ENCODE measurements at places on chromosomes 13 and 19.

GRCh38 chr19:1860042-1860775, 3.2 kb downstream of the KLF16 start:
- DNase-seq, result peak; percentile 87

DNA sequence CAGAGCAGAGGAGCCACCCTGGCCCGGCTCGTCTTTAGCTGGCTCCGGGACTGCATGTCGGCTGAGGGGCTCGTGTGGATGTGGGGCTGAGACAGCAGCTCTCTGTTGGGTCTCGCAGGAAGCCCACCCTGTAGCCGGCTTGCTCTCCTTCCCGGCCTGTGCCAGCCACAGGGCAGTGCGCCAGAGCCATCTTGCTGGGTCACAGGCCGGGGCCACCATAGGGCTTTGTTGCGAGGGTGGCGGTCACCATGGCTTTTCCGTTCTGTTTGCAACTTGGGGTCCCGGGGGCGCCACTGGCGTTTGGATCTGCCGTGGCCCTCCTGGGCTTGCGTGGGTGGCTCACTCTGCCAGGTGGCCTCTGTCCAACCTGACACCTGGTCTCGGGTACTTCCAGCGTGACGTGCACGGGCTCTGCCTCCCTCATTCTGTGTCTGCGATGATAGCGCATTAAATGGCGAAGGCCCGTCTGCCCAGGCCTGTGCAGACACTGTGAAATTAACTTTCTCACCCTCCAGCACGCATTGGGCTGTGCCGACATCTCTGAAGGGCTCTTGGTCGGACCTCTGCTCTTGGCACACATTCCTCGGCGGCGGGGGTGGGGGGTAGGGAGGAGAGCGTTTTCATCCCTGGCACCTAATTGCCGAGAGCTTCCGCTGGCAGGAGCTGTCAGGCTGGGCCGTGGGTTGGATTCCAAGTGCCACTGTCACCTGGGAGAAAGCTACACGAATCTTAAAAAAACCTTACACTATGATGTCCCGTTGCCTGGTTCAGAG, 95.1 kb downstream of the KDM4B start:
- no peak for DNase-seq

GRCh38 chr13:96904232-96904631, 90.0 kb downstream of the OXGR1 start:
- DNase-seq, result no peak

- peak; percentile 44 for DNase-seq
Measured at GRCh38 chr13:20713751-20714150, 10.3 kb downstream of the IL17D start.

DNA sequence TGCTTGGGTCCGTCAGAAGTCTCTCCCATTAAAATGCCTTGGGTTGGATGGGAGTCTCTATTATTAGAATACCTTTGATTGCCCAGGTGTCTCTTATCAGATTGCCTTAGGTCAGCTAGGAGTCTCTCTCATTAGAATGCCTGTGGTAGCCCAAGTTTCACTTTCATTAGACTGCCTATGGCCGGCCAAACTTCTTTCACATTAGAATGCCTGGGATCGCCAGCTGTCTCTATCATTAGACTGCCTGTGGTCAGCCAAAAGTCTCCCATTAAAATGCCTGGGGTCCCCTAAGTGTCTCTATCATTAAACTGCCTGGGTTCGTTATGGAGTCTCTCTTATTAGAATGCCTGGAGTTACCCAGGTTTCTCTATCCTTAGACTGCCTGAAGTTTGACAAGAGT, 1476.7 kb downstream of the UQCRFS1 start:
- no peak for DNase-seq

GRCh38 chr13:23561261-23561660, 9.0 kb upstream of the TNFRSF19 start:
- no peak for DNase-seq

- no peak for DNase-seq
Measured at GRCh38 chr19:56712611-56713276, 41.2 kb upstream of the ZNF835 start.

GRCh38 chr13:32745509-32745908, 159.3 kb downstream of the PDS5B start:
- no peak for DNase-seq

DNA sequence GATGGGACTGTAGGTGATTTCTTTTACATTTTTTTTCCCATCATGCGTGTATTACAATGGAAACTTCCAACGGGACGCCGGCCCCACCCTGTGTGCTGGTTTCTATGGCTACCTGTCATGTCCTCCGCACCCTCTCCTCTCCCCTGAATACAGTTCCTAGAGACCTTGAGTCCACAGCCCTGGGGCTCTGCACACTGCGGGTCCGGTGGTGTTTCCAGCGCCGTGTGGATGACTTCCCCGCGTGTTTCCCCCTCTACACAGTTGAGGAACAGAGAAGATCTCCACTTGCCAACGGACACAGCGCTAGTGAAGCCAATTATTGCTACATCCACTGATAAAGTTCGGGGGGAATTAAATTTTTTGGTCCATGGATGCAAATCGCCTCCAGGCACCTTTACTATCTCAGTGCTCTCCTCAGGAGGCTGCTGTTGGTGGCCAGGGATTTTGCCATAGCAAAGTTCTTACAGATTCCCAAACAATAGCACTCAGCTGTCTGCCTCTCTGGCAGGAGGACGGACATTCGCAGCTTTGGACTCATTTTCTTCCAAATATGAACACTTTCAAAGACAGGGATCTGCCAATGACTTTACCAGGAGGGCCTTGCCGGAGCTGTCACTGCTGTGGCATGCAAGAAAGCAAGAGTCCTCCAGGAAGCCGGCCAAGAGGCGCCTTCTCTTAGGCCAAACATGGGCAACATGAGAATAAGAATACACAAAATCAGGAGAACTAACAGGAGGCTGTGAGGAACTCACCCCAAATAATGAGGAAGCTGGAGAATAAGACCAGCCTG, 39.3 kb upstream of the GAS6 start:
- DNase-seq, result no peak

Measured in A673 (cell line).